Left lung (tissue), 14 donors: ENCODE measurements at places on chromosomes 12 and 14.
A peak's percentile ranks its signal among the peaks of the same experiment; 100 is the strongest.

GRCh38 chr12:39441963-39442830 is 723 bp downstream of the KIF21A start:
- peaks cover 14% of the 10 kb centered on the region for H3K4me1 ChIP-seq
- peak overlapping the region; percentile 59 for H3K4me3 ChIP-seq
- H3K27me3 ChIP-seq, result no peaks in the 10 kb centered on the region
- H3K36me3 ChIP-seq, result no peaks in the 10 kb centered on the region
- DNase-seq, result peak; percentile 33

GRCh38 chr12:60263161-60263560 is 667.3 kb downstream of the SLC16A7 start:
- H3K4me3 ChIP-seq, result no peak overlapping the region
- H3K36me3 ChIP-seq, result no peaks in the 10 kb centered on the region
- no peak for DNase-seq
- no peaks in the 10 kb centered on the region for H3K27me3 ChIP-seq
- no peak overlapping the region for H3K27ac ChIP-seq

DNA sequence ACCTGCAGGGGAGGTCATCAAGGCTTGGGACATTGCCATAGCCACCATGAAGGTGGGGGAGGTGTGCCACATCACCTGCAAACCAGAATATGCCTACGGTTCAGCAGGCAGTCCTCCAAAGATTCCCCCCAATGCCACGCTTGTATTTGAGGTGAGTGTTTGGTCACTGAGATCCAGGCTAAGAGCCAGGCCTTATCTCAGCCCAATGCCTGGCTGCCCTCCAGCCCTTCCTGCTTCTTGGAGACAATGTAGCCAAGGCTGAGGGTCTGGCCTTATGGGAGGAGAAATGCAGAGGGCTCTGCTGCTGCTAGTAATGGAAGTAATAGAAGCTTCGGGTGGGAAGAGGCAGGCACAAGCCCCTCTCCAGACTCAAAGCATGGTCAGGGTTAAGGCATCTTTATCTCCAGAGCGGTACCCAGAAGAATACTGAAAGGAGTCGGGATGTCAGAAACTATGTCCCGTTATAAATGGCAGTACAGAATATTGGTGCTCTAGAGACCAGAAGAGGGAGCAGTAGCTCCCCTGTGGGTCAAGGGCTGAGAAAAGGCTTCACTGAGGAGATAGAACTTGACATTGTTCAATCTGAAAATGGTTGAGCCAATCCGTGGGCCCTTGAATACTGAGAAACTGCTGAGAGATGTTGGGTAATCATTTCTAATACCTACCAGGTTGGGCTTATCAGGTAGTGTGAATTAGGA is 3.1 kb downstream of the FKBP4 start:
- H3K4me1 ChIP-seq, result peaks cover 9% of the 10 kb centered on the region
- peaks cover 20% of the 10 kb centered on the region for H3K27me3 ChIP-seq
- DNase-seq, result no peak
- H3K4me3 ChIP-seq, result no peak overlapping the region

DNA sequence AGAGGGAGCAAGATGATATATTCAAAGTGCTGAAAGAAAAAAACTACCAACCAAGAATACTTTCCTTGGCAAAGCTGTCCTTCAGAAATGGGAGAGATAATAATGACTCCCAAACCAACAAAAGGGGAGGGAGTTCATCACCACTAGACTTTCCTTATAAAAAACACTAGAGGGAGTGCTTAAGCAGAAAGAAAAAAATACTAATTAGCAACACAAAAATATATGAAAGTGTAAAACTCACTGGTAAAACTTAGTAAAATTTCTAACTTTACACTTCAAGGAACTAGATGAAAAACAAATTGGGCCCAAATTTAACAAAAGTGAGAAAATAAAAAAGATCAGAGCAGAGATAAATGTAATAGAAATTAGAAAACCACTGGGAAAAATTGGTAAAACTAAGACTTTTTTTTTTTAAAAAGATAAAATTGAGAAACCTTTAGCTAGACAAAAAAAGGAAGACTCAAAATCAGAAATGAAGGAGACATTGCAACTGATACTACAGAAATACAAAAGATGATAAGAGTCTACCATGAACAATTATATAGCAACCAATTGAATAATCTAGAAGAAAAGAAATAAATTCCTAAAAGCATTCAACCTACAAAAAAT is 60.4 kb upstream of the FAR2 start:
- no peak overlapping the region for H3K27ac ChIP-seq
- no peak overlapping the region for H3K4me3 ChIP-seq
- H3K36me3 ChIP-seq, result no peaks in the 10 kb centered on the region
- no peaks in the 10 kb centered on the region for H3K27me3 ChIP-seq

GRCh38 chr14:37623426-37623951 is 28.1 kb downstream of the TTC6 start:
- H3K4me1 ChIP-seq, result no peaks in the 10 kb centered on the region
- no peaks in the 10 kb centered on the region for H3K36me3 ChIP-seq
- peaks cover 39% of the 10 kb centered on the region for H3K27me3 ChIP-seq
- DNase-seq, result no peak
- no peak overlapping the region for H3K27ac ChIP-seq

DNA sequence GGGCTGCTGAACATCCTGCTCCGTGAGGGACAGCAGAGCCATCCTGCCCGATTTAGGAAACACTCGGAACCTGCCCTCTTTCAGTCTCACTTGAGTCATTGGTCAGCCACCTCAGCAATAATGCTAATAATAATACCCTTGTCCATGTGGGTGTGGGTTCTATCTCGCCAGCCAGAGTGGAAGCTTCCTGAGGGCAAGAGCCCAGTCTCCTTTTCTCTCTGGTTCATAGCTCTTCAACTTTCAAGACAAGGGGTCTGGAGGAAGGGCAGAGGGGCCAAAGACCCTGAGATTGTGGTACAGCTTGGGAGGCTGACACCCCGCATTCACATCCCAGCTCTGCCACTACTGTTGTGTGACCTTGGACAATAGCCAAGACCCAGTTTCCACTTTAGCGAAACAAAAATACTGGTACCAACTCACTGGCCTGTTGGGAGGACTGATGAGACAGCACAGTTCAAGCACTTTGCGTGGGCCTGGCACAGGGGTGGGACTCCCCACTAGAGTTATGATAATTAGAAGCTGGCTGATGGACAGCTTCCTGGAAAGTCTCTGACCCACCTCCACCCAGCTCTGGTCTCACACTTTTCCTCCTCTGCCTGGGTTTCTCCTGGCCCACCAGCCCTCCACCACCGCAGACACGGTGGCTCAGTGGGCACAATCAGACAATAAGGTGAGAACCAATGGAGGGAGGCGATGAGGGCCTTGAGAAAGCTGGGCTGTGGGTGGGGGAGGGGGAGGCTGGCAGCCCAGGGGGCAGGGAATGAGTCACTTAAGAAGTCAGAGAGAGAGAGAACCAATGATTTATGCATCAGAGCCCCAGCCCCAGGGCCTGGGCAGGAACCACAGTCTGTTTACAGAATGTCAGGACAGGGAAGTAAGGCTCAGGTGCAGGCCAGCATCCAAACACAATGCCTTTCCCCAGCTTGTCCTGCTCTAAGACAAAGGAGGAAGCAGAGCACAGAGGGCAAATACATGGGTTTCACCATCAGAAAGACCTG is 9.6 kb downstream of the FAIM2 start:
- no peak overlapping the region for H3K4me3 ChIP-seq
- no peak for DNase-seq
- H3K27me3 ChIP-seq, result no peaks in the 10 kb centered on the region
- no peaks in the 10 kb centered on the region for H3K4me1 ChIP-seq

DNA sequence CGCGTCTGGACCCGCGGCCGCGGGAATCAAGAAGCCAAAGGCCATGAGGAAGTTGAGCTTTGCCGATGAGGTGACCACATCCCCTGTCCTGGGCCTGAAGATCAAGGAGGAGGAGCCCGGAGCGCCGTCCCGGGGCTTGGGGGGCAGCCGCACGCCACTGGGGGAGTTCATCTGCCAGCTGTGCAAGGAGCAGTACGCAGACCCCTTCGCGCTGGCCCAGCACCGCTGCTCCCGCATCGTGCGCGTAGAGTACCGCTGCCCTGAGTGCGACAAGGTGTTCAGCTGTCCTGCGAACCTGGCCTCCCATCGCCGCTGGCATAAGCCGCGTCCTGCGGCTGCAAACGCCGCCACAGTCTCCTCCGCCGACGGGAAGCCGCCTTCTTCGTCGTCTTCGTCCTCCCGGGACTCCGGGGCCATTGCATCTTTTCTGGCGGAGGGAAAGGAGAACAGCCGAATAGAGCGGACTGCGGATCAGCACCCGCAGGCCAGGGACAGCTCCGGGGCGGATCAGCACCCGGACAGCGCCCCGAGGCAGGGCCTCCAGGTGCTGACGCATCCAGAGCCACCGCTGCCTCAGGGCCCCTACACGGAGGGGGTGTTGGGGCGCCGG is 1.0 kb downstream of the INSM2 start:
- DNase-seq, result peak; percentile 80
- H3K36me3 ChIP-seq, result peaks cover 4% of the 10 kb centered on the region
- H3K27ac ChIP-seq, result no peak overlapping the region
- H3K4me1 ChIP-seq, result peaks cover 15% of the 10 kb centered on the region
